ENCODE measurements at places on chromosomes 6 and 20.
A peak's percentile ranks its signal among the peaks of the same experiment; 100 is the strongest.

GRCh38 chr6:21992178-21992967 is 304.5 kb downstream of the PRL start:
- no peak for DNase-seq

- no peak for DNase-seq
Observed at GRCh38 chr6:21739838-21740237, 146.3 kb downstream of the SOX4 start.

DNA sequence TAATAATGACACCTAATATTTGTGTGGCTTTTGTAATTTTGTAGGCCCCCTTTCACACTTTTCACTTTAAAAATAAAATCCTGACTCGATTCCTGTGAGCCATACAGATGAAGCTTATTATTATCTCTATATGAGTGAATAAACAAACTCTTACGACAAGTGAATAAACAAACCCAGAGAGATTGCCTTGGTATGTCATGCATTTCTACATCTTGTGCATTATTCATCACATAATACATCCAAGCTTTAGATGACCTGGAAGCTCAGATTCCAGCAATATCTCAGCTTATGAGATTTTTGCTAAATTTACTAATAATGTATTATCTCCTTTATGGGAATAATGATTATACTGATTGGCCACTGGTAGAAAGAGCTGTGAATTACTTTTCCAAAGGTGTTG is 248.2 kb downstream of the TBX18 start:
- no peak for DNase-seq

DNA sequence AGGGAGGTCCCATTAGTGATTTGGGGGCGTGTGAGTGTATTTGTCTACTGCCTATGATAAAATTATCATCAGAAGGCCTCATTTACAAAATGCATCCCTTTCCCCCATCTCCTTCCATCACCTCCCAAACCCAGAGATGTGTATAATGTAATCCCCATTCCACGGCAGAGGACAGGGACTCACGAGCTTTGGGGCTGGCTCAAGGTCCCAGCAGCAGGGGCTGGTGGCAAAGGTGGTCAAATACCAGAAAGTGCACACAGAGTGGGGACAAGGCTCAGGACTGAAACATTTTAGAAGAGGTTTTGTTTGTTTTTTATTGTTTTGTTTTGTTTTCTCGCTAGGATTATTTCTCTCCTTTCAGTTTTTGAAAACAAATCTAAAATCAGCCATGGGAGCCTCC is 68.5 kb upstream of the TOP1 start:
- no peak for DNase-seq

- no peak for DNase-seq
Observed at GRCh38 chr6:28816909-28817807, 106.6 kb downstream of the TRIM27 start.

DNA sequence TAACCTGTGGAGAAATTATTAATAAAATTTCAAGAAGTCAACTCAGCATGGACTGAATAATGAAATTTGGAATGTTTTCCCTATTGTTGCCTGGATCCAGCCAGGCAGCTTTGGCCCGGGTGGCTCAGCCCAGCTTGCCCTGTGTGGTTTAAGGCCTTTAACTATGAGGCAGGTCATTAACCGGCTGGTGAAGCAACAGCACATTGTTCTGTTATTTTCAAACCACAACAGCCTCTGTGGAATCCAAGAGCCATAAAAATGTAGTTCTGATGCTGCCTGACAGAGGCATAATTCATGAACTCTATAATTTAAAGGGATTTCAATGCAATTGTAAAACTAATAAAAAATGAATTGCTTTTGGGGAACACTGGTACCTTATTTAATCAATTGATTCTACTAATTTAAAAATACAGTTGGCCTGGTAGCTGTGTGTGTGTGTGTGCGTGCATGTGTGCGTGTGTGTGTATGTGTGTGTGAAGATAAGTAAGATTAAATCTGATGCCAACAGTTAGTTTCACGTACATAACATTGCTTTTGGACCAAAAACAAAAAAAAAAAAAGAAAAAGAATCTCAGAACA is 117.7 kb downstream of the RPS12 start:
- DNase-seq = no peak

GRCh38 chr6:27761391-27761790 is 150.8 kb downstream of the OR2B2 start:
- no peak for DNase-seq

DNA sequence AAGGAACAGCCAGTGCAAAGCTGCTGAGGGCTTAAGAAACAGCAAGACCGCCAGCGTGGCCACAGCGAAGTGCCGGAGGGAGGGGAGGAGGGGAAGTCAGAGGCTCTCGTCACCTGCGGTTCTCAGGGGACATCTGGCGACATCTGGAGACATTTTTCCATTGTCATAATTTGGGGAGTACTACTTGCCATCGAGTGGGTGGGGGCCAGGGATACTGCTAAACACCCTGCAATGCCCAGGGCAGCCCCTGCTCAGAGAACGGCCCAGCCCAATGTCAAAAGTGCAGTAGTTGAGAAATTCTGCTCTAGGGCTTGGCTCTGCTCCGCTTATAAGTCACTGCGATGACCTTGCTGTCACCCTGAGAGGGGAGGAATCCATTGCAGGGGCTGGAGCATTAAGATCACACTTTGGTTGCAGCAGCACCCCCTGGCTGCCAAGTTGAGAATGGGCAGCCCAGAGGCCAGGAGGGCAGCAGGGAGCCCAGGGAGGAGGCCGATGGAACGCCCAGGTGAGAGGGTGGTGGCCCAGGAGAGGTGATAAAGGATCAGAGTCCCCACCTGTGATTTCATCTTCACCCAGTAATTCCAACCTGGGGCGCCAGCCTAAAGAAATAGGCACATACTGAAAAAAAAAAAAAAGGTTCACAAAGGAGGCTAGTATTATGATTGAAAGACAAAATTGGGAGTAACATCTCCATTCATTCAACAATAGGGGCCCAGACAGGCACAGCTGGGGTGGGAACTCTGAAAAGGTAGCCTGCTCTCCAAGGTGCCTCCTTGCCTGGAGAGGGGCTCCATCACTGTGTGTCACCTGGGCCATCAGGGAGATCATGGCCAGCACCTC is 218.2 kb downstream of the BMP7 start:
- DNase-seq = no peak

DNA sequence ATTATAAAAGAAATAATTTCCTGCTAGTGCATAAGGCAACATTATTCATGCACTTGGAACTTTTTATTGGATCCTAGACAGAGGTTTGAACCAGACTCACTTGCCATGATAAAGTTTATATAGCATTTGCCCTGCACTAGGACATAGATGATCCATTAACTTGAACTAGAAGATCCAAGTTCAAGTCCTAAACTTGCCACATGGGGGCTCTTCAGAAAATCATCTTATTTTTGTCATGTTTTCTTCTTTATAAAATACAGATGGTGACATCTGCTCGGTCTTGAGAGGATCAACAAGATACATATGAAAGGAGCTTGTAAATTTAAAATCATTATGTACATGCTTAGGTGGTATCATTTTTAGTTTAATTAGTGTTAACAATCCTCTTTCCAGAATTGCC is 94.5 kb downstream of the SIM1 start:
- DNase-seq = no peak

GRCh38 chr6:71724456-71725125 is 161.8 kb upstream of the RIMS1 start:
- DNase-seq = no peak

- DNase-seq = no peak
Observed at GRCh38 chr20:34282041-34282440, 21.1 kb downstream of the AHCY start.

DNA sequence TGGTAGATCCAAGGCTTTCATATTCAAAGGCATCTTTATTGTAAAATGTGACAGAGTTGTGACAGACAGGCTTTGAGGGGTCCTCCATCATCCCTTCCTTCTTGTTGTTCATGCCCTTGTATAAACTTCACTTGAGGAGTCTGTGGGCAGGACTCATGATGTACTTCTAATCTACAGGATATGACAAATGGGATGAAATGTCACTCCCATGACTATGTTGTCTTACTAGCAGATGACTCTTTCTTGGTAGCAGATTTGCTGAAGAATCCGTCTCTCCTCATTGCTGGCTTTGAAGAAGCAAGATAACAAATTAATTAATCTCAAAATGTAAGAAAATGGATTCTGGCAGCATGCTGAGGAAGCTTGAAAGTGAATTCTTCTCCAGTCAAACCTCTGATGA is 566.1 kb downstream of the TFAP2B start:
- no peak for DNase-seq

DNA sequence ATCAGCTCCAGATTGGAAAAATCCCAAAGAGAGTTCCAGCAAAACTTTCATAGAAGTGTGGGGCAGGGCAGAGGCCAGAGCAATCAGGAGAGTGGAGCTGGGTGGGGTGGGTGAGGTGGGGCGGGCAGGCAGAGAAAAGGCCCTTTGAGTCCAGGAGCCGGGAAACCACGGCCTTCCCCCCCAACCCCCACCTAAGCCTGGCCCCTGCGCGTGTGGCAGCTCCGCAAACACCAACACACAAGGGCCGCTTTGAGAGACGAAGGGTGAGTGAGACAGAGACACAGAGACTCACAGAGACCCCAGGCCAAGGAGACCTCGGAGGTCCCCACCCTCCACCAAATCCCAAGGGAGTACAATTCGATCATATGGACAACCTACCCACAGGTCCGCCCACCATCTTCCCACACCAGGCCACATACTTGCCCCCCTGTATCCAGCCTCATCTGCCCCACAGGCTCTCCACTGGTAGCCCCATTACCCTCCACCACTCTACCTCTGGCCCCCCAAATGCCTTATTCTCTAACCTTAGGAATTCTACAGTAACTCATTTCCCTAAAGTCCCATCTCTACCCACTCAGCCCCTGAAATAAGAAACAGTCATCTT is 1.7 kb downstream of the COL11A2 start:
- no peak for DNase-seq

GRCh38 chr20:4161401-4162251 is 146.3 kb upstream of the RNF24 start:
- no peak for DNase-seq

DNA sequence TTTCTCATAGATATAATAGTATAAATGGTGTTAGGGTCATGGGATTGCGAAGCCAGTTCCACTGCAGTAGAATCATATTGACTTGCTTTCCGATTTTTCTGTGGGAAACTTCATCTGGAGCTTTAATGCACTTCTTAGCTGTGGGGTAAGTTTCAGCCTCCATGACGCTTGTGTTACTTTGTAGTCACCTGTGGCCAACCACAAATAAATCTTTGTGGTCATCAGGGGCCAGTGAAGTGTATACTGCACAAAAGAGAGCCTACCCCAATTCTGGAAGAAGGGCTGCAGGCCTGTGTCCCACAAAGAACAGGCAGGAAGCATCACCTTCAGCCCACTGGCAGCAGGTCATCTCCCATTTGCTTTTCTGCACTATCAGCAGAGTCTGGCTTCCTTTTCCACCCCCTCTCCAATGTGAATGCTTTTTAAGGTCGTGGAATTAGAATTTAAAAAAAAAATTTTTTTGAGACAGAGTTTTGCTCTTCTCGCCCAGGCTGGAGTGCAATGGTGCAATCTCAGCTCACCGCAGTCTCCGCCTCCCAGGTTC is 32.0 kb downstream of the MTHFD1L start:
- DNase-seq = no peak

- no peak for DNase-seq
Observed at GRCh38 chr20:43953919-43954592, 39.4 kb downstream of the TOX2 start.

DNA sequence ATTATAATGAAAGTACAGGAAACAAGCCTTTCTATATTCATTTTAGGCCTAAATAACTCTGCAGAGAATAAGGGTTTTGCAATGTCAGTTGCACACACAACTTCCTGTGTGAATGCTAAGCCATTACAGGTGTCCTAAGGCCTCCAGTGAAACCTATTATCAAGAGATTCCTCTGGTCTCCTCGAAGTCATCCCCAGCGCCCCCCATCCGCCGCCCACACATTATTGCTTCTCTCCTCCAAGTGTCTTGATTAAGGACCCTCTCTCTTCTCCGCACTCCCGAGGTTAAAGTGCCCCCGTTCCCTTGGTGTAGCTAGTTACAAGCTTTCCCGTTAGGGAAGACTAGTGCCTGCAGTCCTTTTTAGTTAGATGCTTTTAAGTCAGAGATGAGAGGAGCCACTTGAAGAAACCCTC is 1.3 kb downstream of the HIVEP2 start:
- peak; percentile 16 for DNase-seq

DNA sequence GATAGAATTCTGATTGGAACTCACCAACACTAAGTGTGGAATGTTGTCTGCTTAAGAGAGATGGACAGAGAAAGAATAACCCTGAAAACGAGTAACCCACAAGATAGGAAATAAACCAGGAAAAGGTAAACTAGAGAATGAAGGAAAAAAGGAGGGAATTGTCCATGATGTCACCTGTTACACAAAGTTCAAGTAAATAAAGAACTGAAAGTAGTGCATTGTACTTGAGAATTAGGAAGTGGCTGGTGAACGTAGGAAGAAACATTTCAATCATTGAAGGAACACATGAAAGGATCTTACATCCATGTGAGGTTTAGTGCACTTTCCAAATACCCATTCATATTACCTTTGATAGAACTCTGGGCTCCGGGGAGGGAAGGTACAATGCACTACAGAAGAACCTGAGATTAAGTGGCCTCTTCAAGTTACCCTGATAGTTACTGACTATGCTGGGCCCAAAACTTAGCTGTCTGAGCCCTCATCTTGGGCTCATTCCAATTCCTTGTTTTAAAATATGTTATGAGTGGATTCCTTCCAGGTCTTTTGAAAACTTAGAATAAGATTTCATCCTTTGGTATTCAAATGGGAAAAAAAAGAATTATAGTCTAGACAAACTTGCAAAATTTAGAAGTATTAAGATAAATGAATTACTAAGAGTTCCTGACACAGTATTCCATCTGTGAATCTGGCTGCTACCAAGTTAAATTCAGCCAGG is 1.1 kb upstream of the STX7 start:
- no peak for DNase-seq

GRCh38 chr6:71908162-71908765 is 21.9 kb downstream of the RIMS1 start:
- no peak for DNase-seq

DNA sequence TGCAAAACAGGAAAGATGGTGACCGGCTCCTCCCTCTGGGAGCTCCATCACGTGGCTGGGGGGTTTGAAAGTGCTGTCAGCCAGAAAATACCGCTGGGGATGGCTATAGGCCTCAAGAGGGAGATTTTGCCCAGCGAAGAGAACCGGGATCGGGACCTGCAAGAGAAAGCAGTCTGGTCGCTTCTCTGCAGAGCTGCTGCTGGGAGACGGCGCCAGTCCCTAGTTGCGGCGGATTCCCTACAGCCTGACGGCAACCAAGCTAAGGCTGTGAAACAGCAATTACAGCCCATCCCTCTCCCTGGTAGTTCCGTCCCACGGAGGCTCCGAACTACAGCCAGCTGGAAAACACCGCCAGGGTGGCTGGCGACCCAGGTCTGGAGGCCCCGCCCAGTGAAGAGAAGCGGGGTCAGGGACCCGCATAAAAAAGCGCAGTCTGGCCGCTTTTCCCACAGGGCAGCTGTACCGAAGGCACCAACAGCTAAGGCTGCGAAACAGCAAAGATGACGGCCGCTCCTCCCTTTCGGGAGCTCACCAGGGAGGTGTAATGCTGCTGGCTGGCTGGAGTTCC is 238.1 kb upstream of the IRAK1BP1 start:
- no peak for DNase-seq

GRCh38 chr20:49758781-49759180 is 45.1 kb upstream of the B4GALT5 start:
- DNase-seq = no peak
